Activated B cell treated with CpG ODN at 0.5 μM for 24 hours (primary cell): ENCODE measurements at places on chromosomes 5 and 9.

DNA sequence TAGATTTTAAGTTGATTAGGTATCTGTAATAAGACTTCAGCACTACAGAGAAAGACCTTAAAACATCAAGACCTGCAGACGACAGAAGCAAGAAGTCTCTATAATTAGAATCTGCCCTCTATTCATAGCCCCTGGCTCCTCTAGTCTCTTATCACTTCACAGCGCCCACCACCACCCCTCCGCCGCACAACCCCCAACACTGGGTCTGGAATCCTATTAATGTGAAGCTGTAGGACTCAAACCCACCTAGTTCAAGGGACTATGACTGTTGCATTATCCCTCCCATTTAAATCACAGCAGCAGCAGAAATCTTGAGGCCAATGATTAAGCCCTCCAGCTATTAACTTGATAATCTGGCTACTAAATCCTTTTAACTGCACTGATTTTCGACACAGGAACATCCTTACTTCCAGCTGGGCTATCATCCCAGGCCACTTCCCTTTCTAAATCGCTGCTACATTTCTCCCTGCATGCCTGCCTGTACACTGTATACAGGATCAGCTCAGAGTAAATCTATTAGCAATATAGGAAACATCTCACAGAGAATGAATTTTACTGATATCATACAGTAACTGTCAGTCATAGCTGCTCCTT is 159.5 kb upstream of the GRAMD2B start:
- DNase-seq, result no peak

DNA sequence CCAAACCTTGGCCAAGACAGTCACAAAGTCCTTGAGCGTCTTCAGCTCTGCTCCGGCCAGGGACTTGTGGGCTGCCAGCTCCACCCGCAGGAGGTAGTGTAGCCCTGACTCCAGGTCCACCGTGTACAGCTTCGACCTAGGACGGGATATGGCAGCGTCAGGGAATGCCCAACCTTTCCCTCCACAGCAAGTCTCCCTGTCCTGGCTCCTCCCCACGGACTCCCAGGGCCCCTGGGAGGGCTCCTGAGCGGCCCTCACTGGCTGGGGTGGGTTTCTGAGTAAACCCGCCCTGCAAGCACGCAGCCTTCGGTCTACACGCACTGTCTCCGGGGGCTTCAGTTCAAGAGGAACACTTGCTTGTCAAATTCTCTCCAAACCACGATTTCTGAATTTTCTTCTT is 13.7 kb upstream of the LHX3 start:
- DNase-seq, result no peak

- DNase-seq, result no peak
Measured at GRCh38 chr5:35213608-35214007, 16.7 kb downstream of the PRLR start.

DNA sequence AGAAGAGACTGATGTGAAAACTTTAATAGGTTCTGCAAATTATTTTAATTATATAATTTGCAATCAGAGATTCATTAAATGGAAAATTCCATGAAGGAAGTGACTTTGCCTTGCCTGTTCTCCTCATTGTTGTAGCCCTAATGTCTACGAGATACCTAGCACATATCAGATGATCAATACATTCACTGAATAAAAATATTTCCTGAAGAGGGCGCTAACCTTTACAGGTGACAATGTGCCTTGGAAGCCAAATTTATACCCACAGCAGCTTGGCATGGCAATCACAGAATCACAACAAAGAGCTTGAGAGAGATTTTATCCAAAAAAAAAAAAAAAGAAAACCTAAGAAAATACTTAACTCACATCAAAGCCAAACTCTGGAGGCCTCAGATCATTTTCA is 17.4 kb downstream of the HAUS6 start:
- DNase-seq, result no peak

- no peak for DNase-seq
Measured at GRCh38 chr5:55821731-55822512, 29.2 kb upstream of the IL31RA start.

DNA sequence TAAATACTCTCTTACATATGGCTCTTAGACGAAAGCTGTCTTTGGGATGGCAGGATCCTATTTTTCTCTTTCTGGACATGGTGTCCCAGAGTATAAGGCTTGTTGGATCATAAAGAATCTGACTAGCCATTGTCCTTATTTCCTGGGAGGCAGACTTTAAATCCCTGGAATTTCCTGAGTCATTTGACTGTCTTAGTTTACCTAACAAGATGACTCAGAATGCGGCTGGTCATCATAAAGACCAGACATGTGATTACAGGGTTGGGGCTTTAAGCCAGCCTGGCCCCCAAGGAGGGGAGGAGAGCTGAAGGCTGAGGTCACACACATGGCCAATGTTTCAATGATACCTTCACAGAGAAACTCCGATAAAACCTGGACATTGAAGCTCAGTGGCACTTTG is 37.2 kb downstream of the FAM240B start:
- no peak for DNase-seq

- DNase-seq, result no peak
Measured at GRCh38 chr9:107224252-107224651, 58.8 kb upstream of the RAD23B start.

DNA sequence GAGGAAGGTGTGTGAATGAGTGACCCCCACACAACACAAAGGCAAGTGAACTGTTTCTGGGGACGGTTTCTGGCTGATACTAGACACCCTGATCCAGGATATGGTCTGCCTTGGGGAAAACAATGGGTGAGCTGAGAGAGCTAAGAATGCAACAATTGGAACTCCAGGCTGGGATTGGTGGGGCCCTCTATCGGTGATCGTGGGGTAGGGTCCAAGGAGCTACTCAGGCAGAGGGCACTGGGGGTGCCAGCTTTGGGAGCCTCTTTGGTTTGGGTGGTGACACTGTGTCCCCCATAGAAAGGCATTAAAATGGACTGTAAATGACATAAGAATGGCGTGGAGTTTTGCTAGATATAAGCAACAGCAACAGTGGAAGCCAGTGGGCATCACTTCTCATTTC is 439.1 kb downstream of the DMAC1 start:
- no peak for DNase-seq

DNA sequence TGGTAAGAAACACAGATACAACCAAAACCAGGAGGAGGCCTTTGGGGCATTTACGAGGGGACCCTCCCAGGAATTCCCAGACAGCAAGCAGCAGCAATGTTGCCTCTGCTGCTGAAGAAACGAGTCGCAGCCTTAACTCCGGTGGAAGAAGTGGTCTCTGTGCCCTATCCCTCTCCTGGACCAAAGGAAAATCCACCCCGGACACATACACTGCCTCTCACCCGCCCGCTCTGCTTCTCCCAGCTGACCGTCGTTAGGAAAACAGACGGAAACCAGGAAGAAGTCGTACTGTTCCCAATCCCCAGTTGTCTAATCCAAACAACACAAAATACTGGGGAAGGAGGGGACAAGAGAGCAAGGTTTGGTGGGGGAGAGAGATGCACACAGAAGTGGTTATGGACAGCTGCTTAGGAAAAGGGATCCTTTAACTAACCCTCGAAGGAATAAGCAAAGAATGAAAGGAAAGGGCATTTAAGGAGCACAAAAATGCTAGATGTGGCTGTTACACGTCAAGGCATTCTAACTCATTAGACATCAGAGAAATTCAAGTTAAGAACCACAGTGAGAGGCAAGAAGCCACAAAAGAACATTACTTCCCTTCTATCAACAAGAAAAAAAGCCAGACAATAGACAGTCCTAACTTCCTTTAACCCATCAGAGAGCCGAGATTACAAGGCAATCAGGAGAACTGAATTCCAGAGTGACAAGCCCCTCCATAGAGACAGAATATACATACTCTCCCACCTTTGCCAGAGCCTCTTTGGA is 71.9 kb downstream of the ACTL7B start:
- no peak for DNase-seq

- DNase-seq, result no peak
Measured at GRCh38 chr9:72390907-72391306, 25.9 kb upstream of the ZFAND5 start.

- DNase-seq, result no peak
Measured at GRCh38 chr9:113250807-113251206, 24.6 kb downstream of the CDC26 start.

GRCh38 chr9:1747417-1747967 is 267.7 kb upstream of the SMARCA2 start:
- DNase-seq, result no peak

- DNase-seq, result no peak
Measured at GRCh38 chr9:84045481-84046097, 65.0 kb downstream of the RMI1 start.

DNA sequence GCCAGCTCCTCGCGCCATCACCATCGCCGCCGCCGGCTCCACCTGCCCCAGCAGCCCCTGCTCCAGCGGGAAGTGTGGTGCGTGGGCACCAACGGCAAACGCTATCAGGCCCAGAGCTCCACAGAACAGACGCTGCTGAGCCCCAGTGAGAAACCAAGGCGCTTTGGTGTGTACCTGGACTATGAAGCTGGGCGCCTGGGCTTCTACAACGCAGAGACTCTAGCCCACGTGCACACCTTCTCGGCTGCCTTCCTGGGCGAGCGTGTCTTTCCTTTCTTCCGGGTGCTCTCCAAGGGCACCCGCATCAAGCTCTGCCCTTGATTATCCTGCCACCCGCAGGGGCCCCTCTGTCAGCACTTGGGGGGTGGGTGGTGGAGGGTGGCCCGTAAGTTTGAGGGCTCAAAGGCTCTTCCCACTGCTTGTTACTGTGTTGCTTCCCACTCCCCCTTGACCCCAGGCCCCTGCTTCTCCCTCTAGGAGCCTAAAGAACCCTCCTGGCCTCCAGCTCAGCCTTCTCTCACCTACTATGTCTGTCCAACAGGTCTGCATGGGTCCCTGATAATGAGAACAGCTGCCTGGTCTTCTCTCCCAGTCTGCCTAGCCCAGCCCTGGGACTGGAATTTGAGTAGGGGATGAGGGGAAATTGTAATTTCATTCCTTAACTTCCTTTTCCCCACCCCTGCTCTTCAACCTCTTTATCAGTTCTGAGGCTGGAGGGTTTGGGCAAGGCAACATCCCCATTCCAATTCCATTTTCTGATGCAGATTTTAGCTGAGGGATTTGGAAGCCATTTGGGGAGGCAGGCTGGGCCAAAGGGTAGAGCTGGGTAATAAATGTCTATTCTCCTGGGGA is 9.0 kb downstream of the RACK1 start:
- DNase-seq, result no peak

DNA sequence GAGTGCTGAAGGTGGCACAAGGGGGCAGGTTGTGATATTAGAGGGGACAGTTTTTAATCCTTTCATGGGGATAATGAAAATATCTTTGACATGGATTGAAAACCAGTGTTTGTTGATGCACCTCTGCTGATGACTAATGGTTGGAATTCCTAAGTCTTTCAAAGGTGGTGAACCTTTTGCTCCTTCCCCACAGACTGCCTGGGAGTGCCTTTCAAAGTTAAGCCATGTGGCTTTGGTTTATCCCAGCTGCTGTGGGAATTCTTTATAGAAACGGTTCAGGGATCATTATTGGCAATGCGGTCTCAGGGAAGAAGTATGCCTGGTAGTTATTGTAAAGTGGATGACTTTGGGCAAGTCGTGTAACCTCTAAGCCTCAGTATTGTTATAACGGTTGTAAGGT is 45.7 kb downstream of the PIP5K1B start:
- no peak for DNase-seq

DNA sequence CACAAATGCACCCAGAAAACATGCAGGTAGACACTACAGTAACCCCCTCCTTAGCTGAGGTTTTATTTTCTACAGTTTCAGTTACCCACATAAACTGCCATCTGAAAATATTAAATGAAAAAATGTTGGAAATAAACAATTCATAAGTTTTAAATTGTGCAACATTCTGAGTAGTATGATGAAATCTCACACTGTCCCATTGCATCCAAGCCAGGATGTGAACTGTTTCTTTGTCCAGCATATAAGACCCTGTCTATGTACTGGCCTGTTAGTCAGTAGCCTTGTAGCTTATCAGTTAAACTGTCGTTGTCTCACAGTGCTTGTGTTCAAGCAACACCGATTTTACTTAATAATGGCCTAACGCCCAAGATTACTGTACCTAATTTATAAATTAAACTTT is 630.5 kb downstream of the ANXA1 start:
- no peak for DNase-seq

- no peak for DNase-seq
Measured at GRCh38 chr9:128552744-128553440, 505 bp downstream of the SPTAN1 start.

DNA sequence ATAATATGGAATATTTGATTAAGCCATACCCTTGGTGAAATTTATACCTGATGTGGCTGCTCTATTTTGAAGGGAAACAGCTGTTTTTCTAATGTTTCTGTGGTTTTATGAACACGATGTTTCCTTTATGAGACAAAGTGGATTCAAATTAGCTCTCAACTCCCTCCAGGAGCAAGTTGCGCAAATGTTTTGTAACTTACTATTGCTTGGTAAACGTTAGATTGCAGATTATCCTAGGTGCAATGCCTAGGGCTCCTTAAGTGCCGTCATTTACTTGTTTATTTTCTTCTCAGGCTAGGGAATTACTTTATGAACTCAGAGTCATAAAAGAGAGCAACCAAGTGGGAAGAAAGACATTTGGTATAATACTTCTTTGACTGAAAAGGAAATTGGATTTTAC is 763.1 kb downstream of the TAF11L14 start:
- no peak for DNase-seq

- no peak for DNase-seq
Measured at GRCh38 chr5:180832638-180833068, 28.4 kb downstream of the ZFP62 start.

DNA sequence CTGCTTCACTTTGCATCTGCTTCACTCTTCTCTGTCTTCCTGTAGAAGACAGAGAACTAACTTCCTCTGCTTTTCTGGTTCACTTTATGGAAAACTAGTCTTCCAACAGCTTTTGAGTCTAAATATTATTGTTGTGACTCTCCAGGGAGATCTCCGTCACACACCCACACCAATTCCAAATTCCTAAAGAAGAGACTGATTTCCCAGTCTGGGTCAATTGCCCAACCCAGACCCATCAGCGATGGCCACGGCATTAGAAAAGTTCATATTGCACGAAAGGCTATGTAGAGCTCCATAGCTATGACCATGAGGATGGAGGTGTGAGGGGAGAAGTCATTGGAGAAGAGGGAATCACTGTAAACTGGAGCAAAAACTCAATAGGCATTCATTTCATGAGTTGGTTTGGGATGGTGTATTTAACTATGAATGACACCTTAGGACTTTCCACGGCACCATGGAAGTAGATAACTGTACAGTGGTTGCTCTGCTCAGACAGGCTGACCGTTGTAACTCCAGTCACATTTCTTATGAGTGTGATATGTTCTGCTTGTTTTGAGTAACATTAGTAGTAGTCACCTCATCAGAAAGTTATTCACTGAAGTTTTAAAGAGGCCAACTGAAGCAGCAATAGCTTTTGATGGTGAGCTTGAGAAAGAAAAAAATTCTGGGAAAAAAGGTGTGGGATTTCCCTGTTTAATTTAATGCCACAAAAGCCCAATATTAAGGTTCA is 78.1 kb upstream of the MAMDC2 start:
- DNase-seq, result no peak

- DNase-seq, result peak; percentile 70
Measured at GRCh38 chr9:136882109-136882946, 4.0 kb upstream of the TRAF2 start.
